ENCODE measurements at places on chromosomes 16 and 17. TPM values are rescaled to one million over a fixed set of nuclear protein-coding genes. Genes with fewer than 3 reads are reported as not detected.

The ZNF597 gene
- total RNA-seq = 2.6 TPM

The CSH2 gene
- total RNA-seq = 0.43 TPM

The IRX6 gene
- 0.55 TPM for total RNA-seq

The PDPK1 gene
- 27.8 TPM for total RNA-seq

The AGRP gene
- total RNA-seq = not detected

The FAM222B gene
- total RNA-seq = 86.6 TPM

The CNTNAP4 gene
- total RNA-seq = not detected

The ACSM2A gene
- total RNA-seq = not detected

The HOXB7 gene
- not detected for total RNA-seq

The TANGO6 gene
- total RNA-seq = 15.8 TPM

The CHST6 gene
- total RNA-seq = 25.4 TPM

Measured in H1 (cell line).